HAP-1 (cell line): ENCODE measurements at places on chromosomes 12 and 14.

DNA sequence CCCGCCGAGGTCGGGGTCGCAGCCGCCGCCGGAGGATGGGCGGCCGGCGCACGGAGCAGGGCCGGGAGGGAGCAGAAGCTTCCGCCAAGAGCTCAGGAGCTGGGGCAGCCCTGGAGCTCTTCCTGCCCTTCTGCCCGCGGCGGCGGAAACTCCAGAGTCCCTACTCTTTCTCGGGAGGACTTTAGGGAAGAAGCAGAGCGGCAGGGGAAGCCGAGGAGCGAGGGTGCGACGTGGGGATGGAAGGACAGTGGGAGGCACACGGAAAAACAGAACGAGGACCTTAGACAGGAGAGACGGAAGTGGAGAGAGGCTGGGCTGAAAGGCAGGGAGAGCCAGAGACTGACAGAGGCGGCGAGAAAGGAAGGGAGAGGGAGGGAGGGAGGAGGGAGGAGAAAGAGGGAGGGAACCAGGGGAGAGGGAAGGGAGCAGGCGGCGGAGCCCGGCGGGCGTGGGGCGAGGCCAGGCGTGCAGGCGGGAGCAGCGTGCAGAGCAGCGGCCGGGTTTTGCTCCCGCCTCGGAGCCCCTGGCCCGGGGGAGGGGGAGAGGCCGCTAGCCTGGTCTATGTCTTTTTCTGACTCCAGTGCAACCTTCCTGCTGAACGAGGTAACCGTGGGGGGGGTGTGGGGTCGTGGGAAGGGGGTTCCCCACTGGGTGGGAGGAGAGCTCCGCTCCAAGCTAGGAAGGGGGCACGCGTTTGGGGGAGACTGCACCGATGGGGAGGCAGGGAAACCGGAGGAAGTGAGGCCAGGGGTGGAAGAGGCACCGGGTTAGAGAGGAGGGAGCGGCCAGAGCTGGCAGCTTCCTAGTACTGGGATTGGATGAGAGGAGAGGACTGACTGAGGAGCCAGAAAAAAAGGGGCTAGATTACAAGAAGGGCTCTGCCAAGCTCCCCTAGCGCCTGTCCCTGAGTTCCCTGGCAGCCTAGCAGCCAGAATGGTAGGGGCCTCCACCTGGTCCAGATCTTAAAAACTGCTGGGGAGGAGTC, 2.9 kb upstream of the CACNB3 start:
- DNase-seq = peak; percentile 88

DNA sequence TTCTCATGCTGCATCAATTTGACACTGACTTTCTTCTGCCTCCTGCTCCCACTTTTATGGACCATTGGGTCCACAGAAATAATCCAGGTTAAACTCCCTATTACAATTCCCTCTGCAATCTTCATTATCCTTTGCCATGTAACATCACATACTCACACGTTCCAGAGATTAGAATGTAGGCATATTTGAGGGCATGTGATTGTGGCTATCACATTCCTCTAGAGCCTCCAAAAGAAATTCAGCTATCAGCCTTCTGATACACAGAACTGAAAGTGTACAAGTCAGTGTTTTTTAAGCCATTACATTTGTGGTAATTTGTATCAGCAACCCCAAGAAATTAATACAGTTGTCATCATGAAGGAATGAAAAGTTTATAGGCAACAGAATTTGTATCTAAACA, 892.4 kb downstream of the RPS29 start:
- DNase-seq = no peak

DNA sequence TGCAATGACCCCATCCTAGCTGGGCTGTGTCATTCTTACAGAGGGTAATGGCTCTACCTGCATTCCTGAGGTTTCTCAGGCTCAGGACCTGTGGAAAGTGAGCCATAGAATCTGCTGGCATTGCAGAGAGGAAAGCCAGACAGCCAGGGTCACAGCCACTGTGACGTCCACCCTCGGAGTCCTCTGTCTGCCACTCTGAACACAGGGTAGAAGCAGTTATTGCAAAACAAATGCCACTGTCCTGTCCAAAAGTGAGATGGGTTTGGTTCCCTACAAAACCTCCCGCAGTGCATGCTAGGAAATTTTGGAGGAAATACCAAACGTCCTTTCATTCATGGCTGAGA, 37.8 kb downstream of the TNFAIP2 start:
- no peak for DNase-seq

DNA sequence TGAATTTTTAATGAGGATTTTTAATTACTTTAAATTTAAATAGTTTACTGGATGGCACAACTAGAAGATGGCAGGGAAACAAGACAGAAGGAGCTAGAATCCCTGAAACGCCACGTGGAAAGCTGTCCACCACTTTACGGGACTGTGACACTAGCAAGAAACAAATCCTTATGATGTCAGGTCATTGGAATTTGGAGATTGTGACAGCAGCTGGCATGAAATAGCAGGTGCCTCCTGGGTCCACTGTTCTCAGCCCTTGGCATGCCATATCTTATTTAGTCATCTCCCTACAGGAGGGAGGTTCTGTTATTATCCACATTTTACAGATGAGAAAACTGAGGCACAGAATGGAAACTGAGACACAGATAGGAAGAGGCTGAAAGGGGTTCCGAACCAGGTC, 113.8 kb downstream of the BCL11B start:
- no peak for DNase-seq

DNA sequence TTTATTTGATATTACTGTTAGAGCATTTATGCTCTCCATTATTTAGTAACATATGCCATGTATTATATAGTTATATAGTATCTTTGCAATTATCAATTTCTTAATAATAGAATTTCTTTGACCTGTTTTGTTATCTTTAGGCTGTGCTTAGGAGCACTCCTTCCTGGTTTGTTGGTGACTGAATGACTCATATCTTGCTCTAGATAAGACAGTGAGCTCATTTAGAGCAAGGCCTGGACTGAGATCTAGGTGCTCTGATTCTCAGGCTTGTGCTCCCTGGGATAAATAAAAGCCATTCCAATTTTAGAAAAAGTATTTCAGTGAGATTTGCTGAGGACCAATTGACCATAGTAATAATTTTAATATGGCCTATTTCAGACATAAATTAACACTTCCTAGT, 951.2 kb downstream of the FLRT2 start:
- no peak for DNase-seq
